ENCODE measurements at places on chromosomes 6 and 20.

GRCh38 chr6:21395121-21395520, 198.4 kb upstream of the SOX4 start:
- DNase-seq = no peak

DNA sequence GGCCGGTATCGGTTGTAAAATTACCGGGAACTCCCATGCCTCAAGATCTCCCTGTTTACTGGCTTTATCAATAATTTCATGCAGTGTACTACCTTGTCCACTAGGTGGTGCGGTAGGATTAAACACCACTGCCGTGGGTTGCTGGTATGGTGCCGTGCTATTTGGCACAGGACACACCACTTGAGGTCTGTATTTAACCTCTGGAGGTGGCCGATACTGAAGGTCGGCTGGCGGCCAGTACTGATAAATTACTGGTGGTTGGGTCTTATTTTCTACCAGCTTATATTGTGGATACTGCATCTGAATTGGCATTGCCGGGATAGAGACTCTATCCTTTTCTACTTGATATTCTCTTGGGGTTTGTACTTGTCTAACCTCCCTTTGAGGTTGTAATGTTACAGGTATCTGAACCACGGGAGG, 14.3 kb upstream of the PTCRA start:
- DNase-seq = peak; percentile 77

GRCh38 chr6:36422714-36423100, 19.9 kb downstream of the PXT1 start:
- DNase-seq = no peak

DNA sequence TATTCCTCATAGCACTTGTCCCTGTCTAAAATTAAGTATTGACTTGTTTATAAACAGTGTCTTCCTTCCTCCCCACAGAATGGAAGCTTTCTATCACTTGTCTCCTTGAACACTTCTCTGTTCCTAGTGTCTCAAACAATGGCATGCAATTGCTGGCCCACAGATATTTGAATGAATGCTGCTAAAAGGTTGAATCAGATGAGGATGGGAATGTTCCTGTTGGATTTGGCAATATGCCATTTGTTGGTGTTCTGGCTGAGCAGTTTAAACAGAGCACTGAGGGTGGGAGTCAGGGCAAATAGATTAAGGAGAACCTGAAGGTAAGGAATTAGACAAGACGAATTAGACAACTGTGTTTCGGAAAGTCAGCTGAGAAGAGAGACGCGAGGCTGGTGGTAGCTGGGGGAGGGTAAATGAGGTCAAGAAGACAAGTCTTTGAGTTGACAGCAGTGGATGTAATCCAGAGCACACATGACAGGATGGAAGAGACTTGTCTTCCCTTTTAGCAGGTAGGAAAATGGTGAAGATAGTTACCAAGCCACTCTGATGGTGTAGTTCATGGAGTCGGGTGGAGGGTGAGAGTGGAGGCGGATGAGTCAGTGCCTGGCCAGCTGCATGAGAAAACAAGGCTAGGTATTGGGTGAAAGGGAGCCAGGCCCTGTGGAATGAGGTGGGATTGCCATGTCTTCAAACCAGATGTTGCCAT, 58.3 kb upstream of the GNRH2 start:
- peak; percentile 75 for DNase-seq

- no peak for DNase-seq
Measured at GRCh38 chr6:157328108-157328692, 4.9 kb upstream of the TMEM242 start.

- no peak for DNase-seq
Measured at GRCh38 chr6:17910189-17910588, 77.2 kb downstream of the KIF13A start.

GRCh38 chr6:125944434-125944816, 12.1 kb upstream of the HINT3 start:
- no peak for DNase-seq

DNA sequence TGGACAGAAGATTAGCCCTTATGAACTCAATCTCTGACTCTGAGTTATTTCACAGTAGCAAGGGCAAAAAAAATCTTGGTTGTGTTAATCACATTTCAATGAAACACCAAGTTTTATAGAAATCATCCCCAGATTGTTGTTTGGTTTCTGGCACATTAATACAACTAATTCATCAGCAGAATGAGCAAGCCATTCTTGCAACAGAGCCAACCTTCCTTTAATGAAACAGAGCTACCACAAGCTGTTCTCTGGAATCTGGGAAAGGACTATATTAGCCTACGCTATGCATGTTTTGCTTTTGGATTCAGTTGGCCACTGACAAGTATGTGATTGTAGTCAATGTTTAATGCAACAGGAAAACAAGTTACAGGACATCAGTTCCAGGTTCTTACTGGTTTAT, 13.8 kb upstream of the POPDC3 start:
- DNase-seq = no peak

- DNase-seq = no peak
Measured at GRCh38 chr6:37088897-37089296, 81.1 kb upstream of the PIM1 start.

DNA sequence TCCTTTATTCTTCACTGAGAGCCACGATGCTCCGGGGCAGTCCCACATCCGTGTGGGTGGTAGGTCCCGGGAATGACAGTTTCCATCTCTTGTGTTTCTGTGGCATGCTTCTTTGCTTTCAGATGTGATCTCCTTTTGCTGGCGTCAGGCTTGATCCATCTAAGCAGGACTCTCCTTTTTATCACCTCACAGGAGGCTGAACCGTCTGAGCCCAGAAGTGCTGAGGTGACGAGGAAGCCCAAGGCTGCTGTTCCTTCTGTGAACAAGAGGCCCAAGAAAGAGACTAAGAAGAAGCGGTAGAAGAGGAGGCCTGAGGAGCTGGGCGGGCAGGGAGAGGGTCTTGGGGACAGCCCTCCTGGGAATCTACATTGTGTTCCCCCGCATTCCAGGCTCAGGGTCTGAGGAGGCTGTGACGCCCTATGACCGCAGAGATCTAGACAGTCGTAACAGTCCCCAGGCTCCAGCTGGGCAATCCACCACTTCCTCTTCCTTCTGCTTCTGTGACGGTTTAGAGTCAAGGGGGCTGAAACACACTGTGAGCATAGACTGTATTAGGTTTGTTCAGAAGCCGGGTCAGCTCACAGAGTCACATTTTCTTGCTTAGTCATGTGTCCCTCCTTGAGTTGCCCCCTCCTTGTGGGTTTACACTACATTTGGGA, 26.8 kb downstream of the MANBAL start:
- no peak for DNase-seq

DNA sequence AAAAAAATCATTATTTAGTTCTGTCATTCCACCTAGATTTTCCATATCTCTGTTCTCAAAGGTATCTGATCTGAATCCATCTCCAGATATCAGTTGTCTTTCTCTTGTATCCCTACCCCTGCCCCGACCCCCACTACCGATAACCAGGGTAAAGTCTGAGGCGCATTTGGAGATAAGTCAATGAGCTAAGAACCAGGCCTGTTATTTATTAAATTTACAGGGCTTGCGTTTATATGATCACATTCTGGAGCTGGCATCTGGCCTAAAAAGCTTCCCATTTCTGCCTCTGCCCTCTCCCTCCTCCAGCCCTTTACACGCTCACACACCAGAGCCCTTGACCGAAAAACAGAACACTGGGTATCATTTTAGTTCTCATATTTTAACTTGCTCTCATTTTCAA, 144.7 kb downstream of the ALDH8A1 start:
- no peak for DNase-seq

DNA sequence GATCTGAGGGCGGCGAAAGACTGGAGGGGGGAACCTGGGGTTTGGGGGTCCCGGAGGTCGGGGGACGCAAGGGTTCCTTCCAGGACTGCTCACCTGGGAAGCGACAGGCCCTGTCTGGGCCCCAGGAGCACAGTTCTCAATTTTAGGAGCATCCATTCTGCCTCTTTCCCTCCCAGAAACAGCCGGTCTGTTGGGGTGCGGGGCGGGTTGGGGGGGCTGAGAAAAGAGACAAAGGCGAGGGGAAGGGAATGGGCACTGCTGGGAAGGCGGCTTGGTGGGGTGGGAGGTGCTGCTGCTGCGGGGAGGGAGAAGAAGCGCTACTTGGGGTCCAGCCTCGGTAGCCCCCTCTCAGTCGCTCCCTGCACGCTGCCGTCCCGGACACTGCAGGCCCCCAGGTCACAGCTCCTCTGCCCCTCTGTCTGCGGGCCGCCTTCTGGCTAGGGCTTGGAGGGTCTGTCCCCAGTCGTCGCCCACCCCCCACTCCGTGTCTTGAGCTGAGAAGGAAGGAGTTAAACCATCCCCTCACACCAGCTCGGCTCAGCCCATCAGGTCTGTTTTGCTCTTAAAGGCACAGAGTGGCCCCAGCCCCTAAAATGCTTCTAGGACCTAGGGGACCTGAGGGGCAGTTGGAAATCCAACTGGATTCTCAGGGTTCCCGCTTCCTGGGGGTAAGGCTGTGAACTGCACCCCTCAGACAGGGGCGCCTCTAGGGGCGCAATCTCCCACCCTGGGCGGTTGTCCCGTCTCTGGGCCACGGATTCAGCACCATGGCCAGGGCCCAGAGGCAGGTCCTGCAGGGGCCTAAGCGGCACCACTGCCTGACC, 690 bp downstream of the GDAP1L1 start:
- DNase-seq = peak; percentile 4

DNA sequence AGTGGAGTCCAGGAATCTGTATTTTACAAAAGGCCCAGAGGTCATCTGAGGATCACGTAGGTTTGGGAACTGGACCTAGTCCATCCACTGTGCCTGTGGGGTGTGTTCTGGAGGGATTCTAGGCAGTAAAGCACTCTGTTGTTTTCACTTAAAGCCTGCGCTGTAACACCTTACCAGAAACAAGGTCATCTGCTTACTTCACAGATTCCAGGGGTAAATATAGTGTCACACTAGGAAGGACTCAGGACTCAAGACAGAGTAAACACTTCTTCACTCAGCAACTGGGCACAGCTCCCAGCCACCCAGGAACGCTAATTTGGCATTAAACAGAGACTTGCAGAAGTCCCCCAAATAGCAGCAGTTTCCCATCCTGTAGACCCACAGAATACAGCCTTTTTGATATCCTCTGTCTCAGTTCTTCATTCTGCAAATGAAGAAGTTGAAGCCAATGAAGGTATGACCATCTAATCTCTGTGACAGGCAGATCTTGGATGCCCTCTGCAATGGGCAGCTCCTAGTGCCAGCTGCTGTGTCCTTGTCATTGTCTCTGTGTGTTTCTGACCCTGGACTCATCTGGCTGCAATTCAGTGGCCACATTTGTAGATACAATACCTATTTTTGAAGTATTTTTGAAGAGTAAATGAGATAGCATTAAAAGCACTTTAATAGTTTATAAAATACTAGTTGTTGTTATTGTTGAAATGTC, 129.1 kb downstream of the SLC24A3 start:
- no peak for DNase-seq

GRCh38 chr6:17985934-17986655, 1.3 kb downstream of the KIF13A start:
- DNase-seq = no peak

- no peak for DNase-seq
Measured at GRCh38 chr6:122347280-122347679, 52.2 kb upstream of the HSF2 start.

DNA sequence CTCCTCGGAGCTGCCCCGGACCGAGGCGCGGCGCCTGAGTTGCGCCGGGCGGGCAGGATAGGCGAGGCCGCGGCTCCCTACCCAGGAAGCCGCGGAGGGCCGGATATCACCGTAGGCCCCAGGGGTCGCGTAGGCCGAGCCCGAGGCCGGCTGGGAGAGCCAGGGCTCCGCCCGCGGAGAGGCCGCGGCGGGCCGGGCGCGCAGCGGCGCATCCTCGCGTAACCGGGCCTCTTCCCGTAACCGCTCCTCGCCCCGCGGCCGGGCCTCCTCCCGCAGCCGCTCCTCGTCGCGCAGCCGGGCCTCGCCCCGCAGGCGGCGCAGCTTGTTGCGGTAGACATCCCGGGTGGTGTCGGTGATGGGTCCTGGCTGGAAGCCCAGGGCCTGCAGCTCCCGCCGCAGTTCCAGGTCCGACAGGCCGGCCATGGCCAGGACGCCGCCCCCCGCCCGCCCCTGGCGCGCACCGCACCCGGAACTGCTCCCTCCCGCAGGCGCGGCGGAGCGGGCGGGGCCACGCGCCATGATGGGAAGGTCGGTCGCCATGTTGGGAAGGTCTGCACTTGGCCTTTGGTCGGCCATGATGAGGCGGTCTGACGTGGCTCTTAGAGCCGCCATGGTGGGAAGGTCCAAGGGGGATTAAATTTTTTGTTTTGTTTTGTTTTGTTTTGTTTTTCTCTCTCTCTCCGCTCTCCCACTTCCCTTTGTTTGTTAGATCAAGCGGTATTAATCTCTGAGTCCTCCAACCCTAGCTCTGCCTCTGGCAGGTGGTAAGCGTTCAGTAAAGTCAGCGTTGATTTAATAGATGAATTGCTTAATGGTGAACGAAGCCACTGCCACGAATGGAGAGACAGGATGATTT, at the start of gene LEMD2:
TSS of gene LEMD2 (minus strand) at position 437 of the 856 bp plus-strand sequence. CDS start at position 423, 14 bp downstream.
- peak; percentile 87 for DNase-seq
